ENCODE measurements at places on chromosomes 11 and 22. TPM values are rescaled to one million over a fixed set of nuclear protein-coding genes. Genes with fewer than 3 reads are reported as not detected.

Gene NLRP10
- not detected for total RNA-seq

Gene KLHL35
- total RNA-seq, result 10.9 TPM

Gene PLET1
- not detected for total RNA-seq

Gene ADM2
- 3.9 TPM for total RNA-seq

GRCh38 chr22:44738347-44738715, 14.0 kb upstream of the ARHGAP8 start:
- no peak for DNase-seq

DNA sequence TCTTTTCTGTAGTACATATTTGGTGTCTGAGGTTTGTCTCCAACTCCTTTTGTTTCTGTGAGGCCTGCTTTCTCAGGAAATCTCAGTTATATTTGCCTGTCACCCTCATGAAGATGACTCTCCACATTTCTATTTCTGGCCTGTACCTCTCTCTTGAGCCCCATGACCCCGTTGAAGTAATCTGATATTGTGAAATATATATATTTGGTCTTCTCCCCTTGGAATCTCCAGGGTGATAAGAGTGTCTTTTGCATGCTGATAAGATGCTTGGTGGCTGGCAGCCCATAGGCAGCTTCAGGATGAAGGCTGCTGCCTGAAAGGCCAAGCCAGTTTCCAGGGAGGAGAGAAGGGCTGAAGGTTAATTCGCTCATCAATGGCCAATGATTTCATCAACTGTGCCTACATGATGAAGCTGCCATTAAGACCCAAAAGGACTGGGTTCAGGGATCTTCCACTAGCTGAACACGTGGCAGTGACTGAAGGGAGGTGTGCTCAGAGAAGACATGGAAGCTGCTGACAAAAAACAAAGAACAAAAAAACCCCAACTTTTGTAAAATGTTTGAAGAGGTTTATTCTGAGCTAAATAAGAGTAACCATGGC, 67.4 kb downstream of the MICAL2 start:
- DNase-seq, result no peak
